Liver (tissue), 10 donors: ENCODE measurements at places on chromosomes 3 and 15.

GRCh38 chr3:123880998-123881561, 3.1 kb downstream of the MYLK start:
- DNase-seq = no peak

DNA sequence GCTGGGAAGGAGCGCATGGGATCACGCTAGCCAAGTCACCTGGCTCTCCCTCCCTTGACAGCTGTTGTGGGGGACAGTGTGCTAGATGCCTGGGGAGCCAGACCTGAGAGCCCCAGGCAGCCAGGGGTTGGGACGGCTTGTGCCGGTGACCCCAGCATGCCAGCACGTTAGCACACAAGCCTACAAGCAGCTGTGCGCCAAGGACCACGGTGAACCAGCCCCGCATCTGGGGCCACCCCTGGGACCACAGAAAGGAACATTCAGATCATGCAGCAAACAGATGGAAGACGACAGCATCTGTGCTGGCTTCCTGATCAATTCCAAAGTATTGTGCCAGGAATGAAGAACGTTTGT, 64.8 kb downstream of the NTRK3 start:
- DNase-seq = no peak

DNA sequence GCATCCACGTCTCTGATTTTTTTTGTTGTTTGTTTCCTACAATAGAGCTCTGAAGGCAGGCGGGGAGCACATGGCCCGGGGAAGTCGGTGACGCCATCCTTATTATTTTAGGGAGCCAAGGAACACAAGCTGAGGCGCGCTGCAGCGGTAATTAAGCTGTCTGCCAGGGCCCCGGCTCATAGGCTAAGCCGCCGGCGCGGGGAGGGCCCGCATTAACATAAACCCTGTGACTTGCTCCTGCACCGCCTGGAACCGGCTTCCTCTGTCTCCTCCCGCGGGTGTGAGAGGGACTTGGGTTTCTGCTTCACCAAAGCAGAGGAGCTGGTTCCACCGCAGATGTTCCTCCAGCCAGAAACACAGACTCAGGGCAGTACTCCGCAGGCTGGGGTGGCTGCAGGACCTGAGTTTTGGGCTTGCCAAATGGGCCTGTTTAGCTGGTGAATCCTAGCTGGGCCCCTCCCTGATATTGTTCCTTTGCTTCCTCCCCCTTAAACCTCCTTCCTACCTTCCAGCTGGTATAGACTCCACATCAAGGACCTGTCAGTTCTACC, 25.3 kb downstream of the ANP32A start:
- peak; percentile 60 for DNase-seq

- no peak for DNase-seq
Observed at GRCh38 chr3:9109568-9109914, 139.9 kb downstream of the SRGAP3 start.

GRCh38 chr15:80266113-80266512, 14.1 kb upstream of the CTXND1 start:
- no peak for DNase-seq

- DNase-seq = no peak
Observed at GRCh38 chr15:81723701-81724100, 322.1 kb downstream of the MEX3B start.

- no peak for DNase-seq
Observed at GRCh38 chr15:60651101-60651500, 172.2 kb upstream of the ICE2 start.

- DNase-seq = no peak
Observed at GRCh38 chr15:73127302-73127936, 75.2 kb downstream of the NEO1 start.

GRCh38 chr15:93943586-93943985, 287.8 kb upstream of the MCTP2 start:
- no peak for DNase-seq

- DNase-seq = no peak
Observed at GRCh38 chr3:118981494-118982134, 53.0 kb downstream of the IGSF11 start.

DNA sequence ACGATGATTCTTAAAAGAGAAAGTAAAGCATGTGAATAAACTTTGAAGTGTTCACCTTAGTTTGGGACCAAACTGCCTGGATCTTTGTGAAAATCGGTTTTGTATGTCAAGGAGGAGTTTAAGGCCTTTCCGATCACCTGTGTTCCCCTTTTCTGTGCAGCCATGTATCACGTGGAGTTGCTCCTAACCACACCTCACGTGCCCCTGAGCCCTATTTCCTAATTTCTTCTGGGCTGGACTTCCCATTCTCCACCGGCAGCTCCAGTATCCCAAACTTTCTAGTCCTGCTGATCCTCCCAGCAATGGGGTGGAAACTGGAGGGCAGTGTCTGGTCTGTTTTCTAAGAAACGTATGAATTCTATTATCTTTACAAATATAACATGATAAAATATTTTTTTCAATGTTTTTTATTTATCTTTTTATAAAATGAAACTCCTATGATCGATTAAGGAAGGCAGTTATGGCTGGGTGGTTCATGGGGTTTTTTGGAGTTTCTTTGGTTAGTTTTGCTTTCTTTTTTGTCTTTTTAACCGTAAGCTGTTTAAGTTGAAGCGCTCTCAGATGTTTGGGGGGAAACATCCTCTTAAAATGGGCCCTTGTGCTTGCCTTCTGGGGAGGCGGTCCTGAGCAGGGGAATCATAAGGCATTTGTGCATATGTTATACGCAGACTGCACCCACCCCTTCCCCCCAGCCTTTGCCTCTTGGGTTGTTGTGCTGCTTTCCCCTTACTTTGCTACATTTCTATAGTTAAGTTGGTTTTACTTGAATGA, 43.6 kb upstream of the WWTR1 start:
- no peak for DNase-seq

GRCh38 chr15:62758126-62758951, 284.2 kb upstream of the TPM1 start:
- no peak for DNase-seq

DNA sequence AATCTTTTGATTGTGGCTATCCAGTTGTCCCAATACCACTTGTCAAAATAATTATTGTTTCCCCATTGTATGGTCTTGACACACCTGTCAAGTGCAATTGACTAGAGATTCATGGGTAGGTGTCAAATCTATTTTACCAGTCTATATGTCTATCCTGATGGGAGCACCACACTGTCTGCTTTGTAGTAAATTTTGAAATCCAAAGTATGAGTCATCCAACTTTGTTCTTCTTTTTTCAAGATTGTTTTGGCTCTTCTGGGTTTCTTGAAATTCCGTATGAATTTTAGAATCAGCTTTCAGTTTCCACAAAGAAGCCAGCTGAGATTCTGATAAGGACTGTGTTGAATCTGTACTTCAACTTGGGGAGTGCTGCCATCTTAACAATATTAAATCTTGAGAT, 71.9 kb downstream of the CSNK1G1 start:
- DNase-seq = no peak

DNA sequence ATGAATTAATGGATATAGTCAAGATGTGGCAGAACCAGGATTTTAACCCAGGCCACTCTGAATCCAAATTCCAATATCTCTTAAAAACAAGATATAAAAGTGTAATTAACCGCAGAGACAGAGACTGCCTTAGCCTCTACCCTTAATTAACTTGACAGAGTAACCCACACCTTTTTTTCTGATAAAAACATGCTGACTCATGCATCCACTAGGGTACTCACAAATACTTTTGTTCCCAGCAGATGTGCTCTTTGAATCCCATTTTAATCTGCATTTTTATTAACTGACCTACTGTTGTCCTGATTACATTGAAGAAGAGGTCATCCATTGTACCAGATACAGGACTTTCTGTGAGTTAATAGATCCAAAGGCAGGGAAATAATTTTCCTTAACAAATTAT, 278.3 kb downstream of the CHL1 start:
- no peak for DNase-seq

GRCh38 chr15:48555241-48555881, 90.1 kb downstream of the FBN1 start:
- DNase-seq = no peak

GRCh38 chr3:3071136-3071535, 39.0 kb downstream of the IL5RA start:
- no peak for DNase-seq

DNA sequence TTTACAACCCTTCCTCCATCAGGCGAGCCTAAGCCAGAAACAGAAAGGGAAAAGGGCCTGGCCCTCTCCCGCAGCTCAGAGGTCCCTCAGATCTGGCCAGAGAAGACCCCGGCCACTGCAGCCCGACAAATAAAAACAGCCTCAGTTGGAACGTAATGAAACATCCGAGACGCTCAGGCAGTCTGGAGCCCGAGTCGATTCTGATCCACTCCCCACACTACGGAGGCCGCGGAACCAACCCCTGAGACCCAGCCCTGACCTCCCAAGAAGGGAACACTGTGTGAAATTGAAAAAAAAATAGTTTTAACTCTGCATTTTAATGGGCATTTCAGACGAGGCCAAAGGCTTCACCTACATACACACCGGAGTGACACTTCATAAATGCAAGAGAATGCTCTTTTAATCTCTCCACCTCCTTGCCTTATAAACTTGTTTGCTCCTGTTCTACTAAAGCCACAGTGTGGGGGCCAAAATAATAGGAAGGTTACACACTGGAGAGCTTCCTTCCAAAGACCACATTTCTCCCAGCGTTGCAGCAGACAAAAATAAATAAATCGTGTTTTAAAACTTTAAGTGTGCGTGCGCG, 3.7 kb downstream of the MEIS2 start:
- no peak for DNase-seq

GRCh38 chr3:23203708-23204330, 692 bp downstream of the UBE2E2 start:
- DNase-seq = peak; percentile 38
